Fibroblast of skin of scalp (primary cell): ENCODE measurements at places on chromosomes 13 and 19.
A peak's percentile ranks its signal among the peaks of the same experiment; 100 is the strongest.

GRCh38 chr13:109087916-109088623 lies 458.7 kb downstream of the MYO16 start:
- DNase-seq = no peak

- no peak for DNase-seq
Measured at GRCh38 chr13:91214031-91214430, 133.5 kb upstream of the MIR17HG start.

- DNase-seq = peak; percentile 44
Measured at GRCh38 chr19:31100981-31101380, 248.3 kb downstream of the TSHZ3 start.

GRCh38 chr19:56350416-56351045 lies 35.9 kb upstream of the ZSCAN5A start:
- DNase-seq = peak; percentile 55

GRCh38 chr13:53569453-53569852 lies 540.8 kb downstream of the OLFM4 start:
- DNase-seq = no peak

GRCh38 chr13:113145496-113145895 lies 13.0 kb upstream of the PROZ start:
- no peak for DNase-seq

DNA sequence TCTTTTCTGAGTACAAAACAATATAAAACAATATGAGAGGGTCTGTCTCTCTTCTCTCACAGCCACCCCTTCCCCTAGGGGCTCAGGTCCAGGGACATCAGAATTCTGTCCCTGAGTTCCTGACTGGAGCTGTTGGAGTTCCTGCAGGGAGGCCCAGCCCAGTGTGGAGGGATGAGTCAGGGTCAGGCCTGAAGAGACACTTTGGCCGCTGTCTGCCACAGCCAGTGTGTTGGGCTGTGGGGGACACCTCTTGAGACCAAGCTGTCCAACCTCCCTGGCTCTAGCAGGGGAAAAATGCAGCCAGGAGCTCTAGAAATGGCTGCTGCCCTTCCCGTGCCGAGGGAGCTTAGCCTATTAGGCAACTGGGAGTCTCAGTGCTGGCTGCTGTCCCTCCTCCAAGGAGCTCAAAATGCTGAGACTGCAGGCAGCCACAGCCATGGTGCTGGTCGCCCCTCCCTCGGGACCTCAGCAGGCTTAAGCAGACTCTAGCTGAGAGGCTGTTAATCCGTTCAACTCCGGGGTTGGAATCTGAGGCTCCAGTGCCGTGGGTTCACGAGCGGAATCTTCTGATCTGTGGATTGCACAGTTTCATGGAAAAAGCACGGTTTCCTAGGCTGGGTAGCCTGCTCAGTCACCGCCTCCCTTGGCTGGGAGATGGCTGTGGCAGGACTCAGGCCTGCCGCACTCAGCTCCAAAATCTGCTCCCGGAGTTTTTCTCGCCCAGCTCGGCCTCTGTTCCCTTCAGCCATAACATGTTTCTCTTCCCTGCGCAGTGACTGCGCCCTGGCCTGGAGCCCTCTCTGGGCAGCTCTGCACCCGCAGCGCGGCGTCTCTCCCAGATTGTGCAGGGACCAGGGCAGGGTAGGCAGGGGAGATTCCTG lies 3.8 kb upstream of the ZNF626 start:
- peak; percentile 2 for DNase-seq

GRCh38 chr13:46992383-46992952 lies 95.6 kb upstream of the HTR2A start:
- DNase-seq = peak; percentile 28

DNA sequence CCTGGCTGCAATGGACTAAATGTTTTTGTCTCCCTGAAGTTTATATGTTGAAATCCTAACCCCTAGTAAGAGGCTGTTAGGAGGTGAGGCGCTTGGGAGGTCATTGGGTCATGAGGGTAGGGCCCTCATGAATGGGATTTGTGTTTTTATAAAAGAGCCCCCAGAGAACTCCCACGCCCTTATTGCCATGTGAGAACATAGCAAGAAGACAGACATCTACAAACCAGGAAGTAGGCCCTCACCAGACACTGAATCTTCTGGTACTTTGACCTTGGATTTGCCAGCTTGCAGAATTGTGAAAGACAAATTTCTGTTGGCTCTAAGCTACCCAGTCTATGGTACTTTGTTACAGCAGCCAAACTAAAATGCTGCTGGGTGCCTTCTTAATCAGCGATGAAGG lies 96.1 kb upstream of the SPATA13 start:
- no peak for DNase-seq

DNA sequence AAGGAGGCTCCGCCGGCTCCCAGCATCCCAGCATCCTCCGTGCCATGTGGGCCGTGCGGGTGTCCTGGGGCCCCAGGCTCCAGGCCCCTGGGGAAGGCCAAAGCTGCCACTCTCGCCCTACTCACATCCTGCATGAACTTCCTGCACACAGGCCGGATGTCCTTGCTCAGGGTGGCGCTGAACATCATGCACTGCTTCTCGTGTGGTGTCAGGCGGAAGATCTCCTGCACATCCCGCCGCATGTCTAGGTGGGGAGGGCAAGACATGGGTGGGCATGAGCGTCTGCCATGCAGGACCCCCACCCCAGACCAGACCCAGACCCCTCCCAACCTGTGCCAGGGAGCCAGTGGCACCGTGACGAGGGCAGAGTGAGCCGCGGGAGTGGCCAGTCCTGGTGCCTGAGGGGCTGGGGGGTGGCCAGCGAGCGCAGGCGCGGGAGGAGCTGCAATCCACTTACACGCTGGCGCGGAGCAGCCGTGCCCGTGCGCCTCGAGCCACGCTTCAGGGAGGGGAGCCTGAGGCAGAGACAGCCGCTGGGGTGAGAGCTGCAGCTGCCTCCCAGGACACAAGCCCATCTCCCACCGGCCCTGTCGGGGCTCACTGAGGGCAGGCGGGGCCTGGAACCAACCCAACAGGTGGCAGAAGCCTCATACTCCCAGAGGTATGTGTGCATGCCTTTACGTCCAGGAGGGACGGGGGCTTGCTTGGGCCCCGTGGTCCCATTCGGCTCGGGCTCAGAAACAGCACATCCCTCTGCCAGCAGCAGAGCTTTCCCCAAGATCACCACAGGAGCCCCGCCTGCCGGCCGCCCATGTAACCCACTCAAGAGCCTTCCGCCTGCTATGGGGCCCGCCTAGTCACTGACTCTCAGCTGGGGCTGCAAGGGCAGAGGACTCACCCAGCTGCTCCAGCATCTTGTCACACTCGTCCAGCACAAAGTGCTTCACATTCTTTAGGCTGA lies 8.8 kb downstream of the DDX39A start:
- no peak for DNase-seq

DNA sequence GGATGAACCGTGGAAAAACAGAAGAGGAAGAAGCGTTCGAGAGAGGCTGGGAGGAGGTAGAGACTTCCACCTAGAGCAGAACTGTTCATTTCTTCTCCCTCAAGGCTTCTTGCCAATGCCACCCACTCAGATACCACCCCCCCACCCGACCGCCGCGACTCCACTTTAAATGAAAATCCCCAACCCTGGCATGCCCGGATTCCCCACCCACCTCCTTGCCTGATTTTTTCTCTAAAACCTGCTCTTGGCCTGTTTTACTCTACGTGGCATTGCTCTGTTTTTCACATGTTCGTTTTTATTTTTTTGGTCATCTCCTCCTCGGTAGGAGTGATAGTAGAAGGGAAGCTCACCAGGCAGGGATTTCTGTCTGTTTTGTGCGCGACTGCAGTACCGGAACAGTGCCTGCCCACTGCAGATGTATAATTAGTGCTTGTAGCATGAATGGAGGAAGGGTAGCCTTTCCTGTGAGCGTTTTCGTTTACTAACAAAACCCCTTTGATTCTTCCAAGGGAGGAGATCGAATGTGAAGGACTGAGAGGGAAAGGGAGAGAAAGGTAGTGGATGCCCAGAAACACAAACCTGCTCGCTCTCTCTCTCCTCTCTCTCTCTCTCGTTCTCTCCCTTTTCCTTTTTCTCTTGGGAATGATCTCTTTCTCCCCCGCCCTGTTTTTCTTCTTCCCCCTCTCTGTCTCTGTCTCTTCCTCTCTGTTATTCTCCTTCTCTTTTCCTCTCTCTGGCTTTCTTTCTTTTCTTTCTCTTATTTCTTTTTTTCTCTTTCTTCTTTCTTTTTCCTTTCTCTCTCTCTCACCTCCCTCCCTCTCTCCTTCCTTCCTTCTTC lies 2.2 kb downstream of the CD70 start:
- no peak for DNase-seq

DNA sequence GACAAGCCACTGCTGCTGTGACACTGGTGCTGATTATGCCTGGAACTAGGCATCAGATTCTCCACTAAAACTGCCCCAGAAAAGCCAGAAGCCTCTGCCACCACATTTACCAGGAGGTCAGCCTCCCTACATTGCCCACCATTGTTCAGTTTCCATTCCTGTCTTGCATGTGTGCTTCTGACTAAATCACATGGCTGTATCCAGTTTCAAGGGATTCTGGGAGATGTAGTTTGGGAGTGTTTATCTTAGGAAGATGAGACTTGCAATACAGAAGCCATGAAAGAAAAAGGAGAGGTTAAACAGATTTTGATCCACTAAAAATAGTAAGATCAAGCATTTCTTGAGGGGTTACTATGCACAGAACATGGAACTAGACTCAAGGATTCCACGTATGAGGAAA lies 40.7 kb upstream of the SERPINE3 start:
- no peak for DNase-seq

GRCh38 chr19:43724896-43725295 lies 9.0 kb downstream of the IRGC start:
- no peak for DNase-seq

GRCh38 chr13:106493533-106494220 lies 41.8 kb downstream of the EFNB2 start:
- DNase-seq = no peak

DNA sequence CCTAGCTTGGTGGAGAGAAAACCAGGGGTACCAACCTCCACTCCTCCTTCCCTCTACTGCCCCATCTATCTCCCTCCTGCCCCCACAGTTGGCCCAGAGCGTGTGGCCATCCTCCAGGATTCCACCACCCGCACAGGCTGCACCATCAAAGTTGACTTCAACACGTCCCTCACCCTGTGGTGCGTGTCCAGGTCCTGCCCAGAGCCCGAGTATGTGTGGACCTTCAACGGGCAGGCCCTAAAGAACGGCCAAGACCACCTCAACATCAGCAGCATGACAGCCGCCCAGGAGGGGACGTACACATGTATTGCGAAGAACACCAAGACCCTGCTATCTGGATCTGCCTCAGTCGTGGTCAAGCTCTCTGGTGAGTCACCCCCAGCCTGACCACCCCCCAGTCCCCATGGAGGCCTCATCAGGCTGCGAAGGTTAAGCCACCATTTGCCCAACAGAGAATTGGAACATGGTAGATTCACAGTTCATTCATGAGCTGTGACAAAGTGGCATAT lies 6.6 kb downstream of the CEACAM16 start:
- DNase-seq = no peak

GRCh38 chr13:95743192-95743591 lies 66.3 kb downstream of the DNAJC3 start:
- DNase-seq = no peak

- DNase-seq = no peak
Measured at GRCh38 chr13:110337247-110337646, 30.2 kb downstream of the COL4A2 start.

- no peak for DNase-seq
Measured at GRCh38 chr19:51713319-51714285, 10.2 kb downstream of the HAS1 start.

DNA sequence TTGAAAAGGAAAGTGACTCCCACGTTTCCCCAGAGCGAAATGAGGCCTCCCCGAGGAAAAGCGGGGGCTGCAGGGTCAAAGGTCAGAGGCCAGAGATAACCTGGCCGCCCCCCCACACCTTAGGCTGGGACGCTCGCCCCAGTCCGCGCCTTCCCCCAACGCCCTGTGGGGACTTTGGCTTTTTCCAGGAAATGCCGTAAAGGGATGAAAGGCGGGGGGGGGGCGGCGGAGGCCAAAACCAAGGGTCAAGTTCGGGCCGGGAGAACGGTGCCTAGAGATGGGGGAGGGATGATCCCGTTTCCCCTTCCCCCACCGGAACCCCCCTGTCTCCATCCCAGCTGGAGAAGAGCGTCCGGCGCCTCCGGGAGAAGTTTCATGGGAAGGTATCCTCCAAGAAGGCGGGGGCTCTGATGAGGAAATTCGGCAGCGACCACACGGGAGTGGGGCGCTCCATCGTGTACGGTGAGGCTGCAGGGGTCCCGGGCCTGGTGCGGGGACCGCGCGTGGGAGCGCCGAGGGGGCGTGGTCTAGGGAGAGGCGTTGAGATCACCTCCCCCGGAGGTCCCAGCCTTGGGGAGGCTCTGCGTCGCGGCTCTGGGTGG lies 575 bp downstream of the SHFL start:
- no peak for DNase-seq

- peak; percentile 45 for DNase-seq
Measured at GRCh38 chr13:60329221-60329923, 67.6 kb upstream of the TDRD3 start.

DNA sequence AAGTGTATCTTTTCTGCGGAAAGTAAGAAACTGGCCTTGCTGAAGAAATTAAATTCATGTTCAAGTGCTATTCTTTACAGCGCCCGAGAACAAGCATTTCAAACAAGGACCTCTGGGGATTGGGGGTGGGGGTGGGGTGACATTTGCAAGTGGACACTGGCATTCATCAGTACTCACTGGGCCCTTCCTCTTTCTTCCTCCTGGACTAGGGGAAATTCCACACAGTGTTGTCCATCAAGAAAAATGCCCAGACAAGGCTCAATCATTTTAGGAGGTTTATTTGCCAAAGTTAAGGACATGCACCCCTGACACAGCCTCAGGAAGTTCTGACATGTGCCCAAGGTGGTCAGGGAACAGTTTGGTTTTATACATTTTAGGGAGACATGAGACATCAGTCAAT lies 22.9 kb upstream of the OR10H1 start:
- no peak for DNase-seq

DNA sequence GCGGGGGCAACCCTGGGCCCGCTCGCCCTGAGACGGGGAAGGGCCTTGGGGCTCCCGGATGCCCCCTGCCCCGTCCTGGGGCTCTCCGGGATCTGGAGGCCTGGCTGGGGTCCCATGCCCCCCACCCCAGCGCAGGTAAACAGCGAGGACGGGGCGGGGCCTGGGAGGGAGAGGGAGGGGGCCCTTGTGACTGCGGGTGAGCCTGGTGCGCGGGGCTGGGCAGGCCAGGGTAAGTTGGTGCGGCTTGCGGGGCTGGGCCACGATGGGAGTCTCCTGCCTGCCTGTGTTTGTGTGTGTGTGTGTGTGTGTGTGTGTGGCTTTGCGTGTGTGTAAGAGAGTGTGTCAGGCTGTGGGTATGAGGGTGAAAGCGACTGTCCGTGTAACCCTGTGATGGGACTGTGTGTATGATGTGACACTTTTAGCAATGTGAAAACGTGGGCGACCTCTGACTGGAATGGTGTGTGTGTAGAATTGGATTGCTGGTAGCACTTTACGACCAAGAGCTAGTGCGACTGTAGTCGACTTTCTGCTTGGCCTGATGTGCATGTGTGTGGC lies 426 bp downstream of the KLC3 start:
- DNase-seq = no peak

DNA sequence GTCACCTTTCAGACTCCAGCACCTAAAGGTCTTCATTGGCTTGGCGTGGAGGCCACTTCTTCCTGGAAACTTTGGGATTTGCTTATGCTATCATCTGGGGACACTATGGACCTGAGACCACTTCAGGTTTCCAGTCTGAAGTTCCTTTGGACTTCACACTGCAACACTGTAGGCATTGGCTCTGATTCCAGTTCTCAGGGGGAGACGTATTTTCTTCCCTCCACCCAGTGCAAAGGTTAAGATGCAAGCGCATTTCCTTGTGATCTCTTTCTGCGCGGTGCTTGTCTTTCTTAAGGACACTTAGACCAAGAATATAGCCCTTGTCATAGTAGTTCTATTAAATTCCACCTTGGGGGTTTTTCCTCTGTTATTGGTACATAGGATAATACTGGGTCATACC lies 299.8 kb downstream of the TSHZ3 start:
- DNase-seq = no peak

GRCh38 chr13:98521461-98522247 lies 55.3 kb downstream of the STK24 start:
- DNase-seq = no peak
